ENCODE measurements at places on chromosomes 7 and 10.

GRCh38 chr7:96034940-96035727, 262.8 kb downstream of the DYNC1I1 start:
- no peak for DNase-seq

DNA sequence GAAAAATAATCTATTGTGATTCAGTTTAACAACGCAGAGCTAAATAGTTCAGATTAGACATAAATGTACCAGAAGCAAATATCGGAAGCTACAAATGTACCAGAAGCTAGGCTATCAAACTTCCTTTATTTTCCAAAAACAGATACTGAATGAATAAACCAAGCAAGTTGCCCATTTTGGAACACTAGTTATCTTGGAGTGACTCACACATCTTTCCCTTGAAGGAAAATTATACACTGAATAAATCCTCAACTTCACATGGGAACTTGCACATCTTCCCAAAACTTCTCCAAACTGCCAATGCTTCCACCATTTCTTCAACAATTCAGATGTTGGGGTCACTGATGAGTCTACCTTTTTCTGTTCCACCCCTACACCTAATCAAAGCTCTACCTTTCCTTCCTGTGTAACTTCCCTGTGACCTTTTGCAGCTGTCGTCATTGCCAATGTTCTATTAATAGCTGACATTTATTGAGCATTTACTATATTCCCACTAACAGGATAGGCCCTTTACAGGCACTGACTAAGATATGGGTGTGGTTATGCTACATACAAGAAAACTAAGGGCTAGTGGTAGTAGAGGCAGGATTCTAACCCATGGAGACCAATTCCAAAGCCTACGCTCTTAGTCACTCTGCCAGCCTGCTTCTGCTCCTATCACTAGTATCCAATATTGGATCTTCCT, 22.7 kb downstream of the RELN start:
- DNase-seq: no peak

DNA sequence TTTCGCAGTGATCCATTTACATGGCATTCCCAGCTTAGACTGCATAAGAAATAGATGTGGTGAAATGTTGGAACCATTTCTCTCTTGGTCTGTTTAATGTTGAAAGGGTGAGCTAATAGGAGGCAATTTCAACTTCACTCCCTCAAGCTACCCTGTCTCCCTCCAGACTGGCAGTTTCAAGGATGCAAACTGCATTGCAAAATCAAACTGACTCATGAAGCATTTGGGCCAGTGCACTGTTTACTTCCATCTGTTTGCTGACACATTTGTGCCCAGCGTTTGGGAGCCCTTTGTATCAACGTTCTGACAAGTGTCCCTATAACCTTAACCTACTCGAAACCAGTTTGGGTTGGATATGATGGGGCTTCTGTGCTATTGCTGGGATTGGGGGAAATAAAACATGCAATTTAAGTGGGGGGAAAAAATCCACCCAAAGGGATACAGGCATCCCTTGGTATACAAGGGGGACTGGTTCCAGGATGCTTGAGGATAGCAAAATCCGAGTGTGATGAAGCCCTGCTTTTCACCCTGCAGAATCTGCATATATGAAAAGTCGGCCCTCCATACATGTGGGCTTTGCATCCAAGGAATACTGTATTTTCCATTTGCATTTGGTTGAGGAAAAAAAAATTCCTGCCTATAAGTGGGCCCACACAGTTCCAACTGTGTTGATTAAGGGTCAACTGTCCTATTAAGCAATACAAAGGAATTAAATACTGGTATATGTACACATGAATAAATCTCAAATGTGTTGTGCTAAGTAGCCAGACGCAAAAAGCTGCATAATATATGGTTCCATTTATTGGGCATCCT, 15.6 kb downstream of the RHEB start:
- no peak for DNase-seq

DNA sequence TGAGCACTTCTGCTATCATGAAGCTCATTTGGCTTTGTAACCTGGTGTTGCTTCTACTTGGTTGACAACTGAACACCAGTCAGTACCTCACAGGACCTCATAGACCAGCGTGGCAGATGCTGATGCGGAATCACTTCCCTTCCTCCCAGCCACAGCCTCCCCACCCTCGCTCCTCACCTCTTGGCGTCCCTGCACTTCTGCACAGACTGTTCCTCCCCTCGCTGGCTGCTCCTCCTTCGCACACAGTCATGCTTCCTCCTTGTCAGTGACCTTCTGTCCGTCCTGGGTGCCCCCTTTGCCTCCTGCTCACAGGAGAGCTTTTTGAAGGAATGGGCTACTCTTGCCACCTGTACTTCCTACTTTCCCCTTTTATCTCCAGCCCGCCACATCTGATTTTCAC, 61.4 kb upstream of the CTBP2 start:
- DNase-seq: no peak

- DNase-seq: no peak
These were observed 613 bp downstream of the USP6NL start for GRCh38 chr10:11610826-11611247.

- DNase-seq: no peak
These were observed 23.9 kb downstream of the LMOD2 start for GRCh38 chr7:123679614-123680013.

GRCh38 chr7:30589111-30589510, 5.6 kb upstream of the GARS1 start:
- DNase-seq: no peak

DNA sequence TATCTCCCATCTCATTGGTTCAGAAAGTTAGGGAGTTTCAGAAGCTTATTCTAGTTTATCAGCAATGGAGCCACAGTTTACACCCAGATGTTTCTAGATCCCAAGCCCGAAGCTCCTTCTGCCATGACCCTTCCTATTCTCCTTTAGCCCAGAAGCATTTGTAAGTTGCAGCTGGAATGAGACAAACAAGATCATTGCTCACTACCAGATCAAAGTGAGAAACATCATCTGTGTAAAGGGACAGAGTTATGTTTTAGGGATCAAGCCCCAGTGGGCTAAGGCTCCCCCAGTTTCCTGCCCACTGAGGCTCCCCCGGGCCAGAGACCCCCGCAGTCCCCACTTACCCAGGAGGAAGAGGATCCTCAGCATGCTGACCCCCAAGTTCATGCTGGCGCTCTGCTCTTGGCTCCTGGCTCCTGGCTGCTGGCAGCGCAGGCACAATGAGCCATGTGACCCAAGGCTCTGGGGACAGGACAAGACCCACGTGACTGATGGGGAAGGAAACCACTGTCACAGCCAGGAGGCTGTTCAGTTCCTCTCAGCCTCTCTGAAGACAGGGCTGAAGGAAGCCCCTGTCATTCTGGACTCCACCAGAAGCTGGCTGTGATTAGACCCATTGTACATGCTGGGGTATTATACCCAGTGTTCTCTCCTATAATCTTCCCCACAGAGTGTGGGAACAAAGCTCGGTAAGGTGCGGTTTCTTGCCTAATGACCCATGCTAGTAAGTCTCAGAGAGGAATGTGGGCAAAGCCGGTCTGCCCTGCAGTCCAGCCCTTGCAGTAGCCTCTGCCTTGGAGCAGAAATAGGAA, at the start of gene TMEM273:
TSS of gene TMEM273 (minus strand) at position 442 of the 812 bp plus-strand sequence. CDS start at position 387, 55 bp downstream.
- DNase-seq: no peak

DNA sequence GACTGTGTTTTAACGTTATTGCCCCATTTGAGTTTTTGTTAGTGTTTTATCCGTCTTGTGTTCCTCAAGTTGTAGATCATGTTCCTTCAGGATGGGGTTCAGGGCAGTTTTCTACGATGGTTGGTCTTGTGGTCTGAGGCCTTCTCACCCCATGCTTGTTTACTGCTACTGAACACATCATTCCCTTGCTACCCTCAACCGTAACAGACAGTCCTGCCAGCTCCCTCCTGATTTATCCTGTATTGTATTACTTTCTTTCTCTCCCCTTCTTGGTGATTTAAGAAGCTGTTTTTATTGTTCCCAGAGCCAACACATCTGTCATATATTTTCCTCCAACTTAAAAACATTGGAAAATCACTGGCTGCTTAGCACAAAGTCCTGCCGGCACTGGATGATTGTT, 719.8 kb downstream of the INHBA start:
- DNase-seq: no peak

- DNase-seq: no peak
These were observed 342.2 kb upstream of the AKR1E2 start for GRCh38 chr10:4483811-4484210.

- DNase-seq: no peak
These were observed 295.5 kb downstream of the AHR start for GRCh38 chr7:17593819-17594419.

- DNase-seq: no peak
These were observed 63.7 kb upstream of the OPALIN start for GRCh38 chr10:96422525-96422924.

DNA sequence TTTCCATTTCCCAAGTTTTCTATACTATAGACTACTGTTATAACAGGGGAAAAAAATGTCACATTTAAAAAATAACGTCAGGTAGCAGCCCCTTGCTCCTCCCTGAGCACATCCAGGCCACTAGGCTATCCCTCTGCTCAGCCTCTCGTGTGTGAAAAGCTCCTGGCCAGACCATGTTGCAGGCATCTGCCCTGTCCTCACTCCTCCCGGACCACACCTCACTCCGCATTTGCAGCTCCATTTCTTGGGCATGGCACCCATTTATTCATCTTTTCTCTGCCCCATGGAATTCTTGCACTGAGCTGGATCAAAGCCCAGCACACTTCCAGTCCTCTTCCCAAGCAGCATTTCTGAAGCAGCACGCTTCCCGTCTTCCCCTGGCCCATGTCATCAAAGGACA, 1.4 kb upstream of the GDF2 start:
- DNase-seq: no peak

- DNase-seq: no peak
These were observed 13.6 kb downstream of the CNPY1 start for GRCh38 chr7:155532792-155533119.

- DNase-seq: no peak
These were observed 482.8 kb downstream of the GFRA1 start for GRCh38 chr10:115790220-115790619.

DNA sequence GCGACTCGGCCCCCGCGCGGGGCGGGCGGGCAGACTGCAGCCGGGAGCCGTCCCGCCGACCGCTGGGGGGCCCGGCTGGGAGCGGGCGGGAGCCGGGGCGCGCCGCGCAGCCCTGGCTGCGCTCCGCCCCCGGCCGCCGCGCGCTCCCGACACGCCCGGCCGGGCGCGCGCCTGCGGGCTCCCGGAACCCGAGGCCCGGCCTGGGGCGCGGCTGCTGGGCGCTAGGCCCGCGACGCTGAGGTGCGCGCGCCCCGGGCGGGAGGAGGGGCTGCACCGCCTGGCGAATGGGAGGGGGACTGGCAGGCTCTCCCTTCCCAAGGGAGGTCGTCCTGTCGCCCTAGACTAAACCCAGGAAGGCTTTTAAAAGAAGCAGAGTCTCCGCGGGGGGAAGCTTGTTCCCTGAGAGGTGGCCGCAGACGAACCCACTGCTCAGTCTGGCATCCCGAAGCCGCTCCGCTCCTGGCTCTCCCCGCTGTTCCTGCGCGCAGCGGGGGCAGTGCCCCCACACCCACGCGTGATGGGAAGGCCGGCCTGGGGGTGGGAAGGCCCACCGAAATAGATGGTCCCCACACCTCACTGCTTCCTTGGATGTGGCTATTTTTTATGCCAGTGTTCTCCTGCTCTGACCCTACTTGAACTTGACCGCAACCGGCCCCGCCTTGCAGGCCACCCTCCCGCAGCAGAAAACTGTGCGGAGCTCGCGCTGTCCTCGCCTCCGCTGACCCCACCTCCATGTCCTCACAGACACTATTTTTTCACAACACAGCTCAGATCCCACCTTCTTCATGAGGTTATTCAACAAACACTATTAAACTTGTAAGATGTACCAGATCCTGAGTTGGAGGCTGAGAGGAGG, at the start of gene VOPP1:
TSS of gene VOPP1 (minus strand) at position 125 of the 856 bp plus-strand sequence. CDS start 178 bp downstream, outside the sequence.
- peak; percentile 27 for DNase-seq

DNA sequence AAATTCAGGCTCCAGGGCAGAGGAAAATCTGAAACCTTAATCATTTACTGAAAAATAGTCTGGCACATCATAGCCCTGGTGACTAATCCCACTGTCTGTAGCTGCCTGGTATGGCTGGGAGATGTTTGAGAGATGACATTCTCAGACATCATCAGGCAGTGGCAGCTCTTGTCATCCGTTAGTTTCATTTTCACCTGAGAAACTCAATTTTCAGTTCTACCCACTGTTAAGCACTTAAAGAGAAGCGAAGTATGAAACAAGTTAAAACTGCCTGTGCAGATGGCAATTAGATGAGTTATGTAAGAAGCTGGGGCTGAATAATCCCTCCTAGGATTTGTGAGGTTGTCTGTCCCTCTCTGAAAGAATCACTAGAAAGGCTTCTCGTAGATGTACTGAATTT, 150.2 kb downstream of the NSUN6 start:
- no peak for DNase-seq

Data from stimulated activated CD4-positive, alpha-beta T cell treated with anti-CD3 and anti-CD28 coated beads, Interleukin-1b, Interleukin-23, amount 100 ng/mL, for 1 hour (primary cell).